Stimulated activated CD8-positive, alpha-beta memory T cell treated with anti-CD3 and anti-CD28 coated beads, Interleukin-7, amount 100 ng/mL, for 1 hour (primary cell): ENCODE measurements at places on chromosomes 7 and 10.

DNA sequence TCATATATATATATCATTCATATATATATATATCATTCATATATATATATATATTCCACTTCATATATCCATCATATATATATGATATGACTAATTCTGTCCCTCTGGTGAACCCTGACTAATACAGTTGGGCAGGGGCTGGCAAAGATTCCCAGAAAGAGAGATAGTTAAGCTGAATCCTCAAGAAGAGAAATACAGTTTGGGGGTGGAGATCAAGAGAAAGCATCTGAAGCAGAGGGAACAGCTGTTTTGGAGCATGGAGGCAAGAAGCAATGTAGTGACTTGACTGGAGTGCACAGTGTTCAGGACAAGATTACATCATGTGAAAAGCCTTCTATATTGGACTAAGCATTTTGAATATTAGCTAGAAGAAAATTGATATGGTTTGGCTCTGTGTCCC, 540.7 kb downstream of the MAGI2 start:
- no peak for DNase-seq

DNA sequence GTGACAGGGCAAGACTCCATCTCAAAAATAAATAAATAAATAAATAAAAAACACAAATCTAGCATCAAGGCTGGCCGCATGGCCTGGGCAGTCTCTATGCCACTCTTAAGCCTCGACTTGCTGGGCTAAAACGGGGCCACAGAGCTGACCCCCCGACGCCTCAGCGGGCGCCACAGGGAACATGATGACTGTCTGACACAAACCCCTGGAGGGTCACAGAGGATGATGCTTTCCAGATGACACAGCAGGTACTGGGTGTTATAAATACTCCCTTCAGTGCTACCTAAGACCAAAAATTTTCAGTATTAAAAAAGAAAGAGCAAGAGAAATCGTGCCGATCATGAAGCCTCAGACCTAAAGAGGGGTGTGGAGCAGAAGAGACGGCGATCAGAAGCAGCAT, 176.8 kb downstream of the MAD1L1 start:
- DNase-seq = no peak

DNA sequence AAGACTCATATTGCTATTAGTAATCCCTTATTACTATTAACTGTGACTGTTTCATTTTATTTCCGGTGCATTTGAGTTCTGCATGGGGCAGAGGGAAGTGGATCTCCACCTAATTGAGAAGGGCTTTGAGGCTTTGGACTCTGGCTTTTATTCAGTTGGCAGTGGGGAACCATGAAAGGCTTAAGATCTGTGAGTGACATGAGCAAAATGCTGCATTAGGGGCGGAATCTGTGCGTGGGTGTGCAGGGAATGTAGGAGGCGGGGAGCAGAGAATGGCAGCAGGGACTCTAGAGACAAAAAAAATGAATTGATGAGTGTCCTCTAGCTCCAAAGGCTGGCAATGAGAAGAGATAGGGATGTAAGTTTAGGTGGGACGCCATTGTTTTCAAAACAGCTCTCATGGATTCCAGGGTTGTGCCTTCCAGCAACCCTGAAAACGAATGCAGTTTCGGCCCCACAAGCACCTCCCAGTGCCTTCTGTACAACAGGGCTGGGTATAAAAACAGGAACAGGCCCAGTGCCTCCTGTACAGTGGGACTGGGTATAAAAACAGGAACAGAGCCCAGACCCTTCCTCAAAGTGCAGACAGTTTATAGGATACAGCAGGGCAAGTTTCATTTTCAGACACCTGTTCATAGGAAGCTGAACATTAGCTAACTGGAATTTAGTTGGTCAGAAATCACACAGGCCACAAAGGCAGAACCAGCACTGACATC, 663.3 kb upstream of the FOXK1 start:
- no peak for DNase-seq

DNA sequence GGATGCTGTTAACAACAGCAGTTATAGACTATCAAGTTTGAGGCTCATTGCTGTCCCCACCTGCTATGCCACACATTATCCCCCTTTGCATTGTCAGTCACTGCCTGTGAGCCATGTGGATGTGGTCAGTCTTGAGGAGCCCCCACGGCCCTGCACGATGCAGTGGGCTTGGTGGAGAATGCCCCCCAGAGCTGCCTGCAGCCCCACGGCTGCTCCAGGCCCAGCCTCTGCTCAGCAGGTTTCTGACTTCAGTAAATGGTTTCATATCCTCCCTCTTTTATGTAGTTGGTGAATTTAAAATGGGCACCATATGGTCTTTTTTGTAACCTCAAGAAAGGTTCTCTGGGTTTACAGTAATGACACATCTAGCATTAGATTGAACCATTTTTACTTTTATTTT, 164.1 kb downstream of the EBF3 start:
- no peak for DNase-seq

- no peak for DNase-seq
Observed at GRCh38 chr10:77911535-77912123, 14.9 kb downstream of the DLG5 start.

- no peak for DNase-seq
Observed at GRCh38 chr10:4263601-4263921, 478.6 kb upstream of the KLF6 start.

GRCh38 chr10:103658049-103658577, 164.6 kb downstream of the NEURL1 start:
- no peak for DNase-seq

GRCh38 chr7:111654343-111654742, 92.1 kb upstream of the IMMP2L start:
- DNase-seq = no peak

DNA sequence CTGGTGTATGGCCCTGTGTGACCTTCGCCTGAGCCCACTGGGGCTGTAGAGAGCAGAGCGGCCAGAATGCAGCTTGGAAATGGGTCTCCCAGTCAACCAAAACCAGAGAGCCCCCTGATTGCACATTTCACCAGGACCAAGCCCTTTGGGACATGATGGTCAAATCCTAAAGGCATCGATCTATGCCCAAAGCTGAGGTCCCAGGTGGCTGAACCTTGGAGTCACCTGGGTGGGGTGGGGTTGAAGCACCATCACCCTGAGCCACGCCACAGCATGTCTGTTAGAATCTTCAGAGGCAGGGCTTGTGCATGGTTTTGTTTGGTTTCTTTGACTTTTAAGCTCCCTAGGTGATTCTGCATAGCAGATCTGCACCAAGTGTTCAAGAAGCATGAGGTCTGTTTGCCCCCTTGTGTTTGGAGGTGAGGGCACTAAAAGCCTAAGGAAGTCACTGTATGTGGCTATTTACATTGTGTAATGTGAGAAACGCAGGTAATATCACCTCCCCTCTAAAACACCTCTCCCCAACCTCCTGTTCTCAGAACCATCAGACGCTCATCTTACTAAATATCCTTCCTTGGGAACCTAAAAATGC, 9.6 kb downstream of the PKD1L1 start:
- DNase-seq = no peak

DNA sequence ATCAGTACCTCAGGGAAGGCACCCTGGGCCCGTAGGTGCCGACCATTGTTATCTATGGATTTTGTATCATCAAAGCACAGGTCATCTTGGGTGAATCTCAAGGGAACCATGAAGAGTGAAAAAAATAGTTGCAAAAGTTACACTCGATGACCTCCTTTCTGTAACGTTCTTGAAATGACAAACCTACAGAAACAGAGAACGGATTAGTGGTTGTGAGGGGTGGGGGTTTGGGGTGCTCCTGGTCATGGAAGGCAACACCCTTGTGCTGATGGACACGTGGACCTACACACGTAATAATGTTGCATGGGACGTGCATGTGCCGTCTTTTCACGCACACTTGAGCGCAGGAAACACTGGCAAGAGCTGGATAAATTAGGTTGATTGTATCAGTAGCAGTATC, 655.9 kb downstream of the SDK1 start:
- no peak for DNase-seq

- no peak for DNase-seq
Observed at GRCh38 chr10:76774987-76775603, 862.5 kb downstream of the KCNMA1 start.

DNA sequence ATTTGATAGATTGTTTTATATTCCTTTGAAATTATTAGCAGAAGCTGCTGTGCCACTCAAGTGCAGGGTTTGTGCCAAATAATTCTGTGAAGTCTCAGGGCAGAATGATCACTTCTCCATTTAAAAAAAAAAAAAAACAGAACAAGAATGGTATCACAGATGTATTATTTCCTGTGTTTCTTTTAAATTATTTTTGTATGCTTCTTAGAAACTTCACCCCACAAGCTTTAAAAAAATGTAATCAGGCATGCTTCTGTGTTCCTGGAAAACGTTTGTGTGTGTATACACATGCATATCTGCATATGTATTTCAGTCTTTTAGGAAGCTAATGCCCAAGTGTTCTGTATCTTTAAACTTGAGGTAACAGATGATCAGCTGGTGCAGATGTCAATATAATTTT, 6.3 kb upstream of the CD36 start:
- DNase-seq = no peak

DNA sequence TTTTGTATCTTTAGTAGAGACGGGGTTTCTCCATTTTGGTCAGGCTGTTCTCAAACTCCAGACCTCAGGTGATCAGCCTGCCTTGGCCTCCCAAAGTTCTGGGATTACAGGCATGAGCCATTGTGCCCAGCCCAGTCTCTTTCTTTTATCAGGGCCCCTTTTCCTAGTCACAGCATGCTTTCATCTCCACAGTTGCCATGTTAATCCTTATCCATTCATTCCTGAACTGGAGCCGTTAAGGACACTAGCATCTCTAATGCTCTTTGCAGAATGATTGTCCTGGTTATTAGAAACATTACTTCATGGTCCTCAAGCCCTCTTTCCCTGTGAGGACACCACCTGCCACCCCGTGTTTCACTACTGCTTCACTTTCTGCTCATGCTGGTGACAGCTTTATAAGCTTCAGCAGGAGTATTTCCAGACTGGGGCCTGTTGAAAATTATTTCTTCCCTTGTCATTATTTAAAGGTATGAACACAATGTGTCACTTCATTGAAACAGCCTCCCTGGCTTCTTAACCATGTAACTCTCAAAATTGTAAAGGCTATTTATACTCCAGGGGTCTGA, 313.9 kb downstream of the BMPER start:
- no peak for DNase-seq

DNA sequence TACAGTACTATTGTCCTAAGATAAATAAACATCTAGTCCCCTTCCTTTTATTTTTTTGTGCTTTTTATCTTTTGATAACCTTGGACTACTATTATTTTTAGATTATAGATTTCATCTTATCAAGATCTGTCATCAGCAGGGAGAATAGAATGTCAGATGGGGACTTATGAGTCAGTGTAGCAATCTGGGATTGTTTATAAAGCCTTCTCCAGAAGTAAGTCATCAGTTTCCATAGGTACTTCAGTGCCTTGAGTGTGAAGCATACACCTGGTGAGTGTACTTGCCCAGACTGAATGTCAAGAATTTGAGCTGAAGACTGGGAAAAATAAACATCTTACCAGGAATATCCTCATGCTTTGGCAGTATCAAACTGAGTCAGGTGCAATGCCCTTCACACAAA, 2.1 kb downstream of the CASD1 start:
- no peak for DNase-seq

DNA sequence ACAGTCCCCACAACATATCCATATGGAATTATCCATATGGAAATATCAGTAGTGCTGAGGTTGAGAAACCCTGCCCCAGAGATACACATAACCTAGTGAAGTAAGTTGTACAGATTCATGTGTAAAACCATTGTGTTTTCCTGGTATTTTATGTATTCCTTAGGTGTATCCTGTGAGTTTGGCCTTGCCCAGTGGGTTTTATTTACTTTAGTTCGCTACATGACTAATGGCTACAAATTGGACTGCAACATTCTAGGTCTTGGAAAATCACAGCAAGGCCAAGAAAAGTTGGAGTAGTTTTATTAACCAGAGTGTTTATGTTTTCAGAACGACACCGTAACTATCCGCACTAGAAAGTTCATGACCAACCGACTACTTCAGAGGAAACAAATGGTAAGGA, 1.4 kb downstream of the RPS24 start:
- DNase-seq = no peak

- no peak for DNase-seq
Observed at GRCh38 chr10:116440330-116441030, 12.8 kb downstream of the PNLIPRP3 start.

DNA sequence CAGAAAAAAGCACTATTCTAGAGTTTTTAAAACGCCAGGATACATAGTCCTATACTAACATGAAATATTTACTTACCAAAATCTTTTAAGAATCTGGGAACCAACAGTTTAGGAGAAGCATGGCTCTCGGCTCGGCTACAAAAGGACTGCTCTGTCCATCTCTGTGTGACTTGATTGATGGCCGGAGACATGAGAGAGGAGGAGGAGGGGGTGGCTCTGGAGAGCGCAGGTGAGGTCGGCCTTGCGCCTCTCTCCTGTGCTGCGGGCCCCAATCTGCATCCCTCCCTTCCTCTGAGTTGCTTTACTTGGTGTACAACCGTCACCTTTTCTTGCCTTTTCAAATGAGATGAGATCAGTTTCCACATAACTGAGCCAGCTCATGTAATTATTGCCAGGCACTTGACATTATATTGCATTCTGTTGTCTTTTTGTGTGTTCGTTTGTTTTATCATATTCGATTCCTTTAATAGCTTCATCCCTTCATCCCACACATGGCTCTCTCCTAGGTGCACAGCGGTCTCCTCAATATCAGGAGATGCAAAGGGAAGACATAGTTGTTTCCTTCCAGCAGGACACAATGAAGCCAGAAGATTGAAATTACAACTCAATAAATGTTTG, 87.8 kb upstream of the KLF6 start:
- no peak for DNase-seq

DNA sequence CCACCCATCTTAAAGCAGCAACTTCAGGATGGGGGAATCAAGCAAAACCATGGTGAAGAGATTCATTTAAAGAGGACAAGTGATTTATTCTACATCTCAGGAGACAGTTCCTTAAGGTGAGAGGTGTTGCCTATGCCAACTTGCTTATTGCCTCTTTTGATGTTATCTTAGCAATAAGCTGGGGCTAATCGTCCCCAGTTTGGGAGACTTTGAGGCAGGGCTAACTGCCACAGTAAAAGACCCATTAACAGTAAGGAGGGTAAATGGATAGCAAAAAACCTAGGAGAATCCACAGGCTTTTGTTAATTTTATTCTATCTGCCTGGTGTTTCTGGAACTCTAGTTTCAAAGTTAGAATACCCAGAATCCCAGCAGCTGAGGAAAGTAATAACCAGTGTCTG, 22.1 kb upstream of the HERPUD2 start:
- no peak for DNase-seq

DNA sequence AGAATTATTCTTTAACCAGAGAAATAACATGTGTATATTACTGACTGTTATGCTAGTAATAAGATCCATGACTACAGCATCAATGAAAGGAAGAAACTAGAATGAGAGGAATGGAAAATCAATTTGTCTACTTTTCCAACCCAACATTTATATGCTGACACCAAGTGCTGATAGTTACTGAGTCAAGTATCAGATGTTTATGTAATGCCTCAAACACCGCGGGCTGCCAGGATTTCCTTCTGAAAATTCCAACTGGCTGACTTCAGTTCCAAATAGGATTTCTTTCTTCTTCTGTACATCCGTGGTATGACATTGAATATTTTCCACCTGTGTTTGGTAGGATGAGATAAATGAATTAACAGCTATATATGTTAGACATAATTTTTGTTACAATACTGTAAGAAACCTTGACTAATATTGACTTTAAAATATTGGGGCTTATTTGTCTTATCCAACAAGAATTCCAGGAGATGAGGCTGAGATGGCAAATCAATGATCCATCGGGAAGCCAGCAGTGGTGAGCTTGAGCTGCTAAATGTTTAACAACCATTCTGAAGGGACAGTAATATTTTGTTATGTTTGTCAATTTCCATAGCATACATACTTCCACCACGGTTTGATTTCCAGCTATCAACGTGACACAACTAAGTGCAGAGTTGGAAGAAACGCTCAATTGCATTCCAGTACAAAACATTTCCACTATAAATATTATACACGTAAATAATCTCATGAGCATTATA, 435.2 kb upstream of the AUTS2 start:
- no peak for DNase-seq
